Transverse colon (tissue), 4 donors: ENCODE measurements at places on chromosomes 1 and 21. TPM values are rescaled to one million over a fixed set of nuclear protein-coding genes. Genes with fewer than 3 reads are reported as not detected.

Gene LRRC3
- 5.6 TPM for total RNA-seq

Gene TFF2
- total RNA-seq = not detected

Gene NEGR1
- 8.3 TPM for total RNA-seq

Gene SOX13
- total RNA-seq = 33.7 TPM

GRCh38 chr1:240192851-240193250 lies 101.2 kb downstream of the FMN2 start:
- H3K4me3 ChIP-seq = no peak overlapping the region
- DNase-seq = no peak
- peaks cover 10% of the 10 kb centered on the region for H3K4me1 ChIP-seq
- no peaks in the 10 kb centered on the region for H3K36me3 ChIP-seq
- no peaks in the 10 kb centered on the region for H3K27me3 ChIP-seq

GRCh38 chr1:213385201-213385600 lies 334.2 kb downstream of the RPS6KC1 start:
- DNase-seq = no peak
- H3K4me1 ChIP-seq = no peaks in the 10 kb centered on the region
- no peak overlapping the region for H3K27ac ChIP-seq
- no peak overlapping the region for H3K4me3 ChIP-seq
- no peaks in the 10 kb centered on the region for H3K36me3 ChIP-seq
- H3K27me3 ChIP-seq = no peaks in the 10 kb centered on the region

- peak overlapping the region; percentile 13 for H3K4me3 ChIP-seq
- peaks cover 63% of the 10 kb centered on the region for H3K4me1 ChIP-seq
- H3K36me3 ChIP-seq = no peaks in the 10 kb centered on the region
- peak overlapping the region; percentile 85 for H3K27ac ChIP-seq
Measured at GRCh38 chr1:109394591-109395281, 3.0 kb downstream of the SORT1 start.

DNA sequence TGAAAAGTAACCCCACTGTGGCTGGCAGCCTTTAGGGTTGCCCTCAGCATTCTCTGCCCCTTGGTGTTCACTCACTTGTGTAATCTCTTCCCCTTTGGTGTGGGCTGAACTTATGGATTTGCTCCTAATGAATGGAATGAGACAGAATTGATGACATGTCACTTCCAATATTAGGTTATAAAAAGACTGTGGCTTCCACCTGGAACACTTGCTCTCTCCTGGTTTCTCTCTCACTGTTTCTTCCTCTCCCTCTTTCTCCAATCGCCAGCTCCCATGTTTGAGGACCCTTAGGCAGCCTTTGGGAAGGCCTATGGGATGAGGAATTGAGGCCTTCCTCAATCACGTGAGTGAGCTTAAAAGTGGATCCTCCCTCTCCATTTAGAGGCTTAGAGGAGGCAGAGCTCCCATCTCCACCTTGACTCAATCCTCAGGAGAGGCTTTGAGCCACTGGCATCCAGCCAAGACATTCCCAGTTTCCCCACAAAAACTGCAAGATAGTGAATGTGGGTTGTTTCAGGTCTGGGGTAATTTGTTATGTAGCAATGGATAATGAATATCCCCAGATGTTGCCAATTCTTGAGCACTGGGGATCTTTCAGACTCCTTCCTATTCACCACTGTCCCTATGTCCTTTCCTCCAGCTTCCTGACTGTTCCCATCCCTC lies 95.5 kb upstream of the CD34 start:
- no peak overlapping the region for H3K27ac ChIP-seq
- no peaks in the 10 kb centered on the region for H3K36me3 ChIP-seq
- no peak for DNase-seq
- H3K4me3 ChIP-seq = no peak overlapping the region

DNA sequence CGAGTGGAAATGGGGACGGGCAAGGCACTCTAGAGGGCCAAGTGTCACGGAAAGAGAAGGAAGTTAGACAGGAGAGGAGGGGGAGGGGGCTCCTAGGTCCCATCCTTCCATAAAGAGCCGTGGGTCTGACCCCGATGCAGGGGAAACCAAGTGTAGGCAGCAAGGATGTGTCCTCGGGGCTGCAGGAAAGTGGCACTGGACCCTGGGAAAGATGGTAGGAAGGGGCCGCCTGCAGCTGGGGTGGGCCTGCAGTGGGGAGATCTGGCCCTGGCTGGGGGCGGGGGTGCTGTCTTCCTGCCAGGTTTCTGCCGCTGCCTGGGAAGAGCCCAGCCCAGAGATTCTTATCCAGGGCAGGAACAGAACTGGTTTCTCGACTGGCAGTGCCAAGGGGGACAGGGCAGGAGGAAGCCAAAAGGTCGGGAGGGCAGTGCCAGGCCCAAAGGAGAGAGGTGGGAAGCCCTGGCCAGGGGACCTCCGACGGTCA lies 12.9 kb downstream of the CRABP2 start:
- H3K4me1 ChIP-seq = peaks cover 19% of the 10 kb centered on the region
- H3K27me3 ChIP-seq = peaks cover 65% of the 10 kb centered on the region
- H3K4me3 ChIP-seq = no peak overlapping the region
- DNase-seq = no peak
- no peaks in the 10 kb centered on the region for H3K36me3 ChIP-seq
- no peak overlapping the region for H3K27ac ChIP-seq

- no peak overlapping the region for H3K4me3 ChIP-seq
- H3K36me3 ChIP-seq = no peaks in the 10 kb centered on the region
- H3K4me1 ChIP-seq = peaks cover 18% of the 10 kb centered on the region
- no peak overlapping the region for H3K27ac ChIP-seq
- H3K27me3 ChIP-seq = no peaks in the 10 kb centered on the region
Measured at GRCh38 chr1:165829888-165830287, 2.5 kb downstream of the UCK2 start.

- H3K27ac ChIP-seq = no peak overlapping the region
- H3K4me3 ChIP-seq = no peak overlapping the region
- no peaks in the 10 kb centered on the region for H3K4me1 ChIP-seq
- no peak for DNase-seq
- no peaks in the 10 kb centered on the region for H3K36me3 ChIP-seq
Measured at GRCh38 chr1:221621683-221622082, 120.2 kb downstream of the DUSP10 start.

DNA sequence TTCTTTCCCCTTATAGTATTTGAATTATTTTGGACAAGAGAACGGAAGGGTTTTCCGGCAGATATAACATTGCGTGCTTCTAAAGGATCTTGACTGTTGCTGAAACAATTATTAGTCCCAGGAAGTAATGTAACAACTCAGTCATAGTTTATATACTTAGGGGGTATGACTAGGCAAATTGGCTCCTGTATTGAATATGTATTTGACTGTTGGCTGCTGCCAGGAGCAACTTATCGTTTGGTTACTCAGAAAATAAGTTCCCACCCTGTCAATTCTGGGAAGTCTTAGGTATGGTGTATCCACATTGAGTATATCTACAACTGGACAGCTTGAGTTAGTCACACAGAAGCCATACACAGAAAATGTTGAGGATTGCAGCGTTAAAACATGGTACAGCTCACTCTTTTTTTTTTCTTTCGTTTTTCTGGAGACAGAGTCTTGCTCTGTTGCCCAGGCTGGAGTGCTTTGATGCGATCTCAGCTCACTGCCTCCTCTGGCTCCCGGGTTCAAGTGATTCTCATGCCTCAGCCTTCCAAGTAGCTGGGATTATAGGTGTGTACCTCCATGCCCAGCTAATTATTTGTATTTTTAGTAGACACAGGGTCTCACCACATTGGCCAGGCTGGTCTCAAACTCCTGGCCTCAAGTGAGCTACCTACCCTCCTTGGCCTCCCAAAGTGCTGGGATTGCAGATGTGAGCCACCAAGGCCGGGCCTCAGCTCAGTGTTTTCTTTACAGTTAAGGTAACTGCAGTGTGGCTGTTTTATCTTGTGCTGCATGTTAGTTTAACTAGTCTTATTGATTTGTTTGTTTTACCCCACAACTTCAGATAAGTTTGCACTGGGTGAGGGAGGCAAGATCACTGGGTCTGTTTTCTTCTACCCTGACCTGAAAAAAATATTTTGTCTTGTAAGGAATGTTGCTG lies 10.2 kb downstream of the SMAP2 start:
- H3K27me3 ChIP-seq = no peaks in the 10 kb centered on the region
- peak overlapping the region; percentile 81 for H3K27ac ChIP-seq
